ENCODE measurements at places on chromosomes 16 and 17. TPM values are rescaled to one million over a fixed set of nuclear protein-coding genes. Genes with fewer than 3 reads are reported as not detected.

GRCh38 chr17:17506181-17506741 lies 10.1 kb upstream of the RASD1 start:
- H3K36me3 ChIP-seq = no peaks in the 10 kb centered on the region
- H3K27me3 ChIP-seq = no peaks in the 10 kb centered on the region

The MT4 gene
- not detected for total RNA-seq

DNA sequence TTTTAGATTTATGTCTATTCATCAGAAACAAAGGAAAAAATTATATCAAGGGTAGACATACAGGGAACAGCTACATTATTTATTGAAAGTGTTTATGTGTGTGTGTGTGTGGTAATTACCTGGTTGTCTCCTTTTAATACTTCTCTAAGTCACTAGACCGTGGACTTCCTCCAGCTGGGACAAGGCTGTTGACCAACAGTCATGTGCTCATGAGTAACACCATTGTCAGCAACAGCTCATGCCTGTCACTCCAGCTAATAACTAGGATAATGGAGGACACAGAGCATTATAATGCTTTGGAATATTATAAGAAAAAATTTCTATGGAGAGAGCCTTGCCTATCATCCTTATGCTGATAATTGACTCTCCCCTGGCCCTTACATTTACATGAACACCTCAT lies 125.3 kb upstream of the SALL1 start:
- no peaks in the 10 kb centered on the region for H3K27me3 ChIP-seq
- H3K27ac ChIP-seq = no peak overlapping the region
- no peaks in the 10 kb centered on the region for H3K36me3 ChIP-seq
- no peak for DNase-seq
- no peaks in the 10 kb centered on the region for H3K4me1 ChIP-seq

The RPL38 gene
- 136 TPM for total RNA-seq

DNA sequence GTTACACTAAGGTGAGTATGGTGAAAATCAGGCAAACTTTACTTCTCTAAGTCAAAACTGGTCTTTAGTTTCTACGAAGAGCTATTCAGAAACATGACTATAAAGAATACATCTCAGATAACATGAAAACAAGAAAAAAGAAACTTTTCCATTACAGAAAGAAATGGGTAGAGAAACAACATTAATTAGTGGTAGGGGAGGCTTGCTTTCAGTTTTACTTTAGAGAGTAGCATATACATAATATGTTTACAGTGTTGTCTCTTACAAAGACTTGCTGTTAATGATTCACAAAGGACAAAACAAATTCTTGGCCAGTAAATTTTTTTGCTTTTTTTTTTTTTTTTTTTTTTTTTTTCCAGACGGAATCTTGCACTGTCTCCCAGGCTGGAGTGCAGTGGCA lies 34.2 kb downstream of the CRLF3 start:
- no peak overlapping the region for H3K27ac ChIP-seq
- H3K4me1 ChIP-seq = peaks cover 15% of the 10 kb centered on the region

GRCh38 chr17:82844796-82845162 lies 5.0 kb upstream of the ZNF750 start:
- H3K4me3 ChIP-seq = no peak overlapping the region
- no peak for DNase-seq
- H3K36me3 ChIP-seq = no peaks in the 10 kb centered on the region
- no peaks in the 10 kb centered on the region for H3K27me3 ChIP-seq

- peaks cover 33% of the 10 kb centered on the region for H3K4me1 ChIP-seq
- DNase-seq = no peak
- no peaks in the 10 kb centered on the region for H3K36me3 ChIP-seq
- no peaks in the 10 kb centered on the region for H3K27me3 ChIP-seq
Observed at GRCh38 chr17:64256913-64257807, 5.9 kb downstream of the TEX2 start.

Measured in adrenal gland (tissue), 19 donors.